AG04450 (cell line): ENCODE measurements at places on chromosomes 11 and 22. TPM values are rescaled to one million over a fixed set of nuclear protein-coding genes. Genes with fewer than 3 reads are reported as not detected.

DNA sequence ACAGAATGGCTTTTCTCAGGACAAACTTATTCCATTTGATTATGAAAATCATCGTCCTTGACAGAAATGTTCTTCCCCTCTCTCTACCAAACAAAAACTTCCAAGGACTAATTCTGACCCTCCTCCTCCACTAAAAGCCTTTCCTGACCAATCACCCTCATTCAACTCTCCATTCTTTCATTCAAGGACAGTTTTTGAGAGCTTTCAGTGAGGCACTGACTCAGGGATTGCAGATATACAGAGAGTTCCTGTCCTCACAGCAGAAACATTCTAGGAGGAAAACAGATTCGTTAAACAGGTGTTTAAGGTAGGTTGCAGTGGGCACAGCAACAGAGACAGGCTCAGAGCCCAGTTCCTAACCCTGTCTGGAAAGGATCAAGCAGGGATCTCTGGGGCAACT lies 41.5 kb downstream of the OR4D9 start:
- DNase-seq, result no peak

DNA sequence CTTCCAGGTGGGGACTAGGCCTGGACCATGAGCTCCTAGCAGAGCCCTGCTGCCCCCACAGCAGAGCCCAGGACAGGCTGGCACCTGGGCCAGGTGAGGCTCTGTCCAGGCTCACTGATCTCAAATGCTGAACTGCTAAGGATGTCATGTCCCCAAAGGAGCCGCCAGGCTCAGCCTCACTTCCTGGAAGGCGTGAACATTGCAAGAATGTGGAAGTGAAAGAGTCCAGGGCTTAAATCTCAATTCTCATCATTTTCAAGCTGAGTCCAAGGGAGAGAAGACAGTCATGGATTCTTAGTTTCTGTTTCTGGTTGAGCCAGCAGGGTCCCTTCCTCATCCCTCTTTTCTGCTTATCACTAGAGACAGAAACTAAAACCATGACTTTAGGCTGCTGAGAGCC lies 5.0 kb downstream of the ASCL2 start:
- DNase-seq, result no peak

DNA sequence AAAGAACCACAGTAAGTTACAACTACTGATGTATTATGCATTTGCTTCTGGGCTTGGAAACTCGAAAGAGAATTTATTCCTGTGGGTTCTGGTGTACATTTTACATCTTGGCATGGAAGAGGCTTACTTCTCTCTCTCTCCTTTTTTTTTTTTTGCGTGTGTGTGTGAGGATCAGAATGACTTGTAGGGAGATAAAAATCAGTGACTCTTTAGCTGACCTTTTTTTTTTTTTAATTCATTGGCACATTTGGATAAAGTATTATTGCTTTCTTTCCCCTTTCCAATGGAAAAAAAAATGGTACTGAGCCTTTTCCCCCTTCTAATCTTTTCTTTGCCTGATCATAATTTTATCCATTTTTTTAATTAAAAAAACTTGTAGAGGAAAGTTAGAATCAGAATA lies 43.5 kb downstream of the EXT2 start:
- no peak for DNase-seq

GRCh38 chr11:12482839-12483238 lies 105.5 kb downstream of the PARVA start:
- DNase-seq, result no peak

GRCh38 chr11:80157447-80157846 lies 716.6 kb upstream of the TENM4 start:
- DNase-seq, result no peak

POU2AF1 gene
- polyA plus RNA-seq, result not detected in 2 replicates

APOA1 gene
- polyA plus RNA-seq, result not detected in 2 replicates
